Stomach (tissue), 19 donors: ENCODE measurements at places on chromosomes 3 and 15. TPM values are rescaled to one million over a fixed set of nuclear protein-coding genes. Genes with fewer than 3 reads are reported as not detected.

VEPH1 gene
- total RNA-seq, result not detected

CPLX3 gene
- not detected for total RNA-seq

FANCD2OS gene
- not detected for total RNA-seq

CYB561D2 gene
- total RNA-seq, result 16.3 TPM

RHOV gene
- total RNA-seq, result 3.2 TPM
